Fibroblast of skin of right quadriceps (primary cell): ENCODE measurements at places on chromosomes 4 and X.

- peak; percentile 68 for DNase-seq
These were observed 8.1 kb downstream of the NEK1 start for GRCh38 chr4:169604131-169604900.

GRCh38 chr4:182906786-182907185 is 10.4 kb downstream of the DCTD start:
- no peak for DNase-seq

DNA sequence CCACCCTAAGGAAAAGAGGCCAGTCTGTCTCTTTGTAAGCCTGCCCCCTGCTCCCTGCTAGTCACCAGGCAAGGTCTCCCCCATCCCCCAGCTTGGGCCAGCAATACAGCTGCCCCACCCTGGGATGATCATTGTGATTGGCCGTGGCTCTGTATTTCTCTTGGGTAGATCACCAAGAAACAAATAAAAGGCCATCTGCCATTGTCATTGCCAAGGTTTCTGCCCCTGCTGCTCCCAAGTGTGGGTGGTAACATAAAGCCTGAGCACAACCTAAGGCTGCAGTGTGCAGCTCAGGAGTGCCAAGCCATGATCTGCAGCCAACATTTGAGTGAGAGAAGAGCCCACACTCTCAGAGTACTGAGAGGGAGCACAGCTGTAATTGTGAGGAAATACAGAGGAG is 241.0 kb upstream of the POF1B start:
- DNase-seq = no peak

DNA sequence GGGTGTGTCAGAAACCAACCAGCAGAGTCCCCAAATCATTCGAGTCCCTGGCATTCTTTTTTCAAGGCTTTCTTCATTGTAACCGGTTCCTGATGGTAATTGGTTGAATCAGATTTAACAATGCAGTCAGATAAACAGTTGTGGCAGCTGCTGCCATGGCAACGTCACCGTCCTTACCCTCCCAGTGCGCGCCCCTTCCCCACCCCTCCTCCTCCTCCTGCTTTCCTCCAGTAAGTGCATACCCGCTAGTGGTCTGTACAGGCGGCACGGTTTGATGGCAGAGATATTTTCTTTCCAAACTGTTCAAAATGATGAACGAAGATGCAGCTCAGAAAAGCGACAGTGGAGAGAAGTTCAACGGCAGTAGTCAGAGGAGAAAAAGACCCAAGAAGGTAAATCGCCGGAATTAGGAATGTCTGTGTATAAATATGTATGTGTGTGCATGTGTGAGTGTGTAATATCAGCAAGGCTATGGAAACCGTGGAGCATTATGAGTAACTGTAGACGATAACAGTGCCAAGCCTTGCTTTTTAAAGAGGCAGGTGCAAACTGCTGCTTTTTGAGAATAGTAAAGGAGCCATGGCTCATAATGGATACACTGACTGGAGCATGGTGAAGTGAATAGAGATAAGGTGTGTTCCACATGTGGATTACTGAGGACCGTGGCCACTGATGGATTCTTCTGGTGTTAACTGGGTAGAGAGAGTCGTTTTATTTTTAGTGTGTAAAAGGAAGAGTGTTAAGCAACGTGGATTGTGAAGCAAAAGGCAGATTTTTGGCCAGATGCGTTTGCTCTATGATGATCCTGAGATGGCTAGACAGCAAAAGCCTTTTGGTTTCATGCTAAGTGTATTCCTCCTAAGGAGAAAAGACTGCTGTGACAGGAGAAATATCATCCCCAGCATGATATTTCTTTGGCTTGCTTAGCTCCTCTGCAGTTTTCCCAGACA is at the start of gene ANK2:
Gene ANK2, plus strand, starts transcription at position 233 of the 950 bp plus-strand sequence. Its CDS starts 76 bp downstream, at position 309.
- DNase-seq = no peak

DNA sequence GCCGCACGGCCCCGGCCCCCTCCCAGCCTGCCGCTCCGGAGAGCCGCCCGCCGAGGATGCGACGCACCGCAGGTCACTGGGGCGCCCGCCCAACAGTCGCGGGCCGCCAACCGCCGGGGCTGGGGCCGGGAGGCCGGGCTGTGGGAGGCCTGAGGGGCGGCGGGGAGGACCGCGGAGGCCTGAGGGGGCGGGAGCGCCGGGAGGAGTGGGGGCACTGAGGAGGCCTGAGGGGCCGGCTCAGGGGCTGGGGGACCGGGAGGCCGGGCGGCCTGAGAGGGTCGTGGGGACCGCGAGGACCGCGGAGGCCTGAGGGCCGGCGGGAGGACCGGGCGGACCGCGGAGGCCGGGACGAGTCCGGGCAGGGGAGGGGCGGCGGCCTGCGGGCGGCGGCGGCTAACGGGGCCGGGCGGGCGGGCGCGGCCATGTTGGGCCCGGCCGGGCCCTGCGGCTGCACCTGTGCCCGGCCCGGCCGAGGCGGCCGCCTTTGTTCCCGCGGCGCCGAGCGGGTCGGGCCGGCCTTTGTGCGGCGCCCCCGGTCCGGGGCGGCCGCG is 353 bp downstream of the NSD2 start:
- DNase-seq = no peak

DNA sequence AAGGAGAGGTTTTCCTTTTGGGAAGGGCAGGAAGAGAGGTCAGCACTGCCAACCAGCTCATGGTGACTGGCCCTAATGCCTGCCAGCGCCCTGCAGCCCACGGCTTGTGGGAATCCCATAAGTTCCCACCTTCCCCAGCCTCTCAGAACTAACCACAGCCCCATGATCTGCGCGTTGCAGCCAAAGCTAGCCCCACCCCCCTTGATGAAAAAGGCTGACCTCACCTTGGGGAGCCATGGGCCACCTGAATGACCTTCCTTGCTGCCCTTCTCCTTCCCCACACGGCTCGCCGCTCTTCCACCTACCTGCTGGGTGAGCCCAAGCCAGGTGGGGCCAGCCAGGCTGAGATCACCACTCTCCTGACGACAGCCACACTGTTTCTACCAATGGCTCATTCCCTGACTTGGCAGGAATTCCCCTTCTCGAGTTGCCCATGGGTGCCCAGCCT is 3.9 kb upstream of the ELF4 start:
- no peak for DNase-seq

- no peak for DNase-seq
These were observed 135.4 kb upstream of the PSAPL1 start for GRCh38 chr4:7569810-7570783.

GRCh38 chr4:8108261-8108660 is 50.4 kb downstream of the ABLIM2 start:
- DNase-seq = no peak

GRCh38 chr4:172666711-172667368 is 501.8 kb upstream of the GALNT7 start:
- DNase-seq = no peak

DNA sequence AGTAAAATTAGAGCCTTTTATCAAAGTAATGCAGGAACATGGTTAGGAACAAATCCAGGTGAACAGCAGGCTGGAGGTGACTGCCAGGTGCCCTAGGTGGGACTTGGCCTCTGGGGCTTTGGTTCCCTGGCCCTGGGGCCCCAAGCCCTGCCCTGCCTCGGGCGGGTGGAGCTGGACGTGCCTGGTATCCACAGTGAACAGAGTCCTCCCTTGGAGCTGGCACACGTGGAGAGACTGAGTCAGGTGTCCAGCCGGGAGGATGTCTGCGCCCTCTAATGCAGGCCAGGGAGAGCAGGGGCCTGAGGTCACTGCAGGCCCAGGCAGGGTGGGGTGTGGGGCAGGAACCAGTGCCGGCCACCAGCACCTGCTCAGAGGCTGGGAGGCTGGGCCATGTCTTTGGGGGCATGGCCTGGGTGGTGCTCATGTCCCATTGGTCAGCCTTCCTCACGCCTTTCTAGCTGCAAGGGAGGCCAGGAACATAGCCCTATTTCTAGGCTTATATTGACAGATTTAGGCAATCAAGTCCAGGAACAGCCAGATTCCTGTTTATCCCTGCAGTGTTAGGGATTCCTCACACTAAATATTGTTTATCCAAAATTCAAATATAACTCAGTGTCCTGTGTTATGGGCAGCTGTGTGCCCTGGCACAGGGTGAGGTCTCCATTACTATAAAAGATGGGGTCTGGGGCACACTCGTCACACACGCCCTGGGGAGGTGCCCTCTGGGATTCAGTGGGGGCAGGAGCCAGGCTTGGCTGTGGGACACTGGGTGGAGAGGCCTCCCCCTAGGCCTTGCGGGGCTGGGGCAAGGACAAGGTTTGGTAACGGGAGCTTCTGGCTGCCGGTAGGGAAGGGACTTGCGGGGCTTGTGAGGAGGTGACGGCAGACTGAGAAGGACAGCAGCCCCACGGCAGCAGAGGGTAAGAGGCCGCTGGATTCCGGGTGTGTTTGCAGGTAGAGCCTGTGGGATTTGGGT is 14.3 kb upstream of the NAT8L start:
- no peak for DNase-seq
